Stimulated activated CD4-positive, alpha-beta T cell treated with anti-CD3 and anti-CD28 coated beads, Interleukin-4, amount 100 ng/mL, for 48 hours (primary cell): ENCODE measurements at places on chromosomes 5 and 9.

- DNase-seq: no peak
Measured at GRCh38 chr5:99795031-99795430, 740.1 kb upstream of the FAM174A start.

GRCh38 chr9:97904725-97905124 is 17.6 kb downstream of the TRMO start:
- peak; percentile 21 for DNase-seq

DNA sequence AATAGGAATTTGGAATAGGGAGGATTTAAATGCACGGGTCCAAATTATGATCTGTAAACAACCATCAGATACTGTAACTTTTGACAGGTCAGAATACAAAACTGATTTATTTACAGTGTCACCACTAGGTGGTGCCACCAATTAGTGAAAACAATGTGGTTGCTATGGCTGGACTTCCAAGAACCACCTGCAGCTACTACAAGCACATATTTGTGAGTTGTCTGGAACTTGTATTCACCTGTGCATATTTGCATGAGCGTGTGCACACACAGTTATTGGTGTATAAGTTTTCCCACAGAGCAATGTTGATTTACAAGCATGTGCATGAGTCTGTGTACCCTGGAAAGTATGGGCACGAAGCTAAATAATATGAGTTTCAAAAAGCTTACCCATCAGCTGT is 3.0 kb upstream of the HRCT1 start:
- no peak for DNase-seq

GRCh38 chr5:138632900-138633489 is 57.8 kb upstream of the HSPA9 start:
- peak; percentile 23 for DNase-seq

DNA sequence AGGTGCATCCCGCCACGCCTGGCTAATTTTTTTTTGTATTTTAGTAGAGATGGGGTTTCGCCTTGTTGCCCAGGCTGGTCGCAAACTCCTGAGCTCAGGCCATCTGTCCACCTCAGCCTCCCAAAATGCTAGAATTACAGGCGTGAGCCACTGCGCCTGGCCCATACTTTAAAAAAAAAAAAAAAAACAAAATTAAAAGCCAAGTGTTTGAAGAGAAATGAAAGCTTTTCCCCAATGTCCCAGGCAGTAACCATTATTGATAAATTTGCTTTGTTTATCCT is 9.5 kb downstream of the PRRC2B start:
- DNase-seq: no peak

GRCh38 chr9:12851341-12852090 is 76.7 kb downstream of the LURAP1L start:
- no peak for DNase-seq

- DNase-seq: no peak
Measured at GRCh38 chr9:119522381-119522780, 153.1 kb upstream of the BRINP1 start.

- DNase-seq: no peak
Measured at GRCh38 chr5:180070756-180071530, 616 bp downstream of the RNF130 start.

DNA sequence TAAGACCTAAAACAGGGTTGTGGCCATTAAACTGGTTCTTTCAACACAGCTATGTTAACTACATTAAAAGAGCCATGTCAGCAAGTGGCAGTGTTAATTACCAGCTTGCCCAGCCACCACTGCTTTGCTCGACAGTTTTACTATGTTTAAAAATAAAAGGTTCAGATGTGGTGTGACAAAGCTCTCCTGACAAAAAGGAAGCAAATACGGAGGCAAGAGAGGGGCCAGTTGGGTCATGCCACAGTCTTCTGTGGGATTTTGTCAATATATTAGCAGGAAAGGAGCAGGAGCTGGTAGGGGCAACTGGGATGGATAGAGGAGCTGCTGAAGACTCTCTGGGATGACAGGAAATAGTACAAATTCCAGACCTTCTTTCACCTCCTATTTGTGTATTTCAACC is 113.5 kb upstream of the PCA3 start:
- DNase-seq: no peak

DNA sequence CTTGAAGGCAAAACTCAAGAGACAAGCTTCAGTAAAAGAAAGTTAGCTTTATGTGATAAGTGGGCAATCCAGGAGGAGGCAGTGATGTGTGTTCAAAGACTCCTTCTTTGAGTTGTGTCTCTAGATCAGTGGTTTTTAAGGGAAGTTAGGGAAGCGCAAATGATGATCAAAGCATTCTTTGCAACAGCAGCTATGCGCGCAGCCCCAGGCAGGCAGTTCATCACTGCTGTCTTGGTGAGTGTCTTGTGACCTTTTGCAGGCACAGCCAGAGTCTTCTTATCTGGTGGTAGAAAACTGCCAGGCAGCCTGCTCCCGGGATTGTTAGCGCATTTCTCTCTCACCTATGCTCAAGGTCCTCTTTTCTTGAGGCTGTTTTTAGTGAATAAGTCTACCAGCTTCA is 40.3 kb upstream of the CLK4 start:
- DNase-seq: no peak

DNA sequence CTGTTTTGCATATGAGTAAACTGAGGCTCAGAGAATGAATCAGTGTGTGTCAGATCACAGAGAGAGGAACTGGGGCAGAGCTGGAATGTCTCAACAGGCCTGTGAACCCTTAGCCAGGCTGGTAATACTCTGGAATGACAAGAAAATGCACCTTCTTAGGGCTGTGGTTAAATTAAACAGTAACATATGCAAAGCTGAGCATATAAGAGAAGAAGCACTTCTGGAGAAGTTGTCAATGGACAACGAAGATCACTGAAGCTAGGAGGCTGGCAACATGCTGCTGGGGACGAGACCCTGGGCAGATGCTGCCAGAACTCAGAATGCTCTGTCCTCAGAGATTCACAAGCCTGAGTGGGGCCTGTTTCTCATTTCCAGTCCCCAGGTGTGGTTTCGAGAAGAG is 64.6 kb upstream of the EPB41L4B start:
- no peak for DNase-seq

- no peak for DNase-seq
Measured at GRCh38 chr5:185095-186070, 5.9 kb upstream of the LRRC14B start.

- DNase-seq: no peak
Measured at GRCh38 chr5:140590861-140591260, 26.2 kb downstream of the SLC35A4 start.

DNA sequence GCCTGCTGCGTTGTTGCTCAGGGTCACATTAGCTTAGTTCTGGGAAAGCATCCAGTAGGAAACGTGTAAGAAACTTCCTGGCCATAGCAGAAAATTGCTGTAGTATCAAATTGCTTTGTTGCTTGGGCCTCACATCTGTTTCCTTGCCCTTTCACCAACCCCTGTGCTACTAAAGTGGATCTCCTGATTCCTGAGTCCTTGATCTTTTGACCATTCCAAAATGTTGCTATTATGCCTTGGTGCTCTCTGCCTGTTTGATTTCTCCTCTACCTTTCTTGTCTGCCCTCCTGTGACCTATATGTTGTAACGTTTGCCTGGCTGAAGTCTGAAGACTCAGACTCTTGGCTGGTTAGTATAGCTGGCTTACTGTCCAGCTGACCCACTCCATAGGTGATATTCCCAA is 350.5 kb downstream of the ADGRV1 start:
- DNase-seq: no peak

GRCh38 chr9:120636194-120636957 is 56.4 kb upstream of the CDK5RAP2 start:
- no peak for DNase-seq

DNA sequence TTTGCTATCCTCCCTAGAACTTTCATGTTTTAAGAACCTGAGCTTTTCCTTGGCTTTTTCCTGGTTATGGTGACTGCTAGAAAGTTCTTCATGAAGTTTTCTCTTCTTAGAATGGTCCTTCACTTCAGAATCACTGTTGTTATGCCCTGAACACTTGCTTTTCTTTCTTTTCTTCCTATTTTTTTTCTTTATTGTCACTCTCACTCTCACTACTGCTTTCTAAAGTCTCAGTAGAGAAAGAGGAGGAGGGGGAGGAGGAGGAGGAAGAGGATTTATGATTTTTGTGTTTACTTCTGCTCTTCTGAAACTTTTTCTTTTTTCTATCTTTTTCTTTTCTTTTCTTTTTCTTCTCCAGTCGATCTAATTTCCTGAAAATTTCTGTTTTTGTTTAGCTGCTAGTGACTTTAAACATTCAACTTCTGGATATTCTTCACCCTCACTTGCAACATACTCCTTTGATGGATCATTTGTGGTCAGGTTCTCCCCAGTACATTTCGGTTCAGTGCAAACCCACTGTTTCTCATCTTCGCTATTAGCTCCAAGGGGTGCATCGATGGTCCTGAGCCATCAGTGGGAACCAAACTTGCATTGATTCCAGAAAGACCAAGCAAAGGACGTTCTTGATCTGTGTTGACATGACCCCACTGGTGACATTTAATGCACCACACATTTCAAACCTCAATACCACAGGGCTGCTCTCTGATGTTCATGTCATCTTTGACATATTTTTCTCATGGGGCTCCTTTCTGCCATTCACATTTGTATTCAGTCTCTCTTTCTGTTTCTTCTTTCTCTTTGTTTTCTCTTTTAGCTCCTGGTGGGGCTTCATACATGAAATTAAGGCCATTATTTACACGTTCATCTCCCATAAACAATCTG is 81.6 kb upstream of the HAND1 start:
- DNase-seq: no peak

GRCh38 chr5:57499262-57500050 is 16.8 kb upstream of the ACTBL2 start:
- DNase-seq: peak; percentile 1

DNA sequence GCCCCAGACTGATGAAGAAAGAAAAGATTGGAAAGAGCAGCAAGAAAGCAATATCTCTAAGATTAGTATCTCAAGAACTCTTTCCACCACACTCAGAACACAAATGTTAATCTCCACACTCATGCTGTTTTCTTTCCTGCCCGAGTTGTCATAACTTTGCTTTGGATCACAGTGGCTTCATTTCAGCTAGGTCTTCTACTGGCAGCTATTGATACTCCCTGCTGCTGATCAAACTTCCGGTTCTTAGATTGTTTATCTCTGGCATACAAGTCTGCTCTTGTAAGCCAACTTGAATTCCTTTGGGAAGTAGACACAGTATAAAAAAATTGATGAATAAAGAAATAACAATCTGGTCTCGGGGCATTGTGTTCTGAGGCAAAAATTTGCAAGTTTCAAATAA is 77.7 kb upstream of the SPEF2 start:
- no peak for DNase-seq

DNA sequence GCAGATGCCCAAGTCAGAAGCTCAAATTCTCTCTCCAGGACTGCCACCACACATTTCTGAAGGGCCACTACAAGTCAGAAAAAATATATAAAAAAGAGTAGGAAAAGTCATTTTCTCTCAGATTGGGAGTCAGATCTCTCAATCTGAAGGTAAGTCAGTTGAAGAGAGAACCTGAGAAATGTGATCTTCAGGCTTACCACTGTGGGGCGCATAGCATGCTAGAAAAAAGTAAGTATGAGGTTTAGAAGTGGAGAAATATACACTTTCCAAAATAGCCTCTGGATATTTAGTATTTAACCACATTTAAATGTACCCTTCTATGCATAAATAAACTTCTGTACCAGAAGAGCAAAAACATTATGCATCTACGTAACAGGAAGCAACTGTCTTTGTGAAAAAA is 800.7 kb upstream of the CTNND2 start:
- no peak for DNase-seq

DNA sequence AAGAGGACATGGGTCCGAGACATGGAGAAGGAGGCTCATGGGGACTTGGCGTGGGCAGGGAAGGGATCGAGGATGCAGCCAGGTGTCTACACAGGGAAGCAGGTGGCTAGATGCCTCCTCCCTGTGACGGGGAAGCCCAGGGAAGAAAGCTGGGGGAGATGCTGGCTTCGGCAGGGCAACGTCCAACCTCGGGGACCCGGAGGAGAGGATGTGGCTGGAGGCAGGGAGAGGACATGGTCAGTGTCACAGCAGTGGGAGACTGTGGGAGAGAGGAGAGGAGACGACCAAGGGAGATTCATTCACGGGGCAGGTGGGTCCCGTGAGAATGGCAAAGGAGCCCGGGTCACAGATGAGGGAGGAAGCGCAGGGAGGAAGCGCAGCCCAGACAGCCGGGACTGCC is 73.2 kb upstream of the PHYKPL start:
- DNase-seq: no peak

DNA sequence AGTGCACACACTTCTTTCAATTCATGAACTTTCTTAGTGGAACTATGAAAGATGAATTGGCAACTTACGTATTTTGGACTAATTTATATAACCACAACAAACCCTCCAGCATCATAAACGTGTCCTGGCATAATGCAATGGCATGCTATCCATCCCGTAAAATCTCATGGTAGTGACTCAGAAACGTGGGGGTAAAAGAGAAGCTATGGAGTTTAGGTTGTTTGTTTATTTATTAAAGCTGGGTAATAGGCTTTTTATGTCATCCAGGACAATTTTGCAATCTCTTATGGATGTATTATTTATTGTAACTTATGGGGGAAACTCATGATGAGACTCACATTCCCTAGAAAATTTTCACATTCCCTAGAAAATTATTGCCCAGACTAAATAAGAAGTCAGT is 106.3 kb downstream of the GDA start:
- DNase-seq: no peak

DNA sequence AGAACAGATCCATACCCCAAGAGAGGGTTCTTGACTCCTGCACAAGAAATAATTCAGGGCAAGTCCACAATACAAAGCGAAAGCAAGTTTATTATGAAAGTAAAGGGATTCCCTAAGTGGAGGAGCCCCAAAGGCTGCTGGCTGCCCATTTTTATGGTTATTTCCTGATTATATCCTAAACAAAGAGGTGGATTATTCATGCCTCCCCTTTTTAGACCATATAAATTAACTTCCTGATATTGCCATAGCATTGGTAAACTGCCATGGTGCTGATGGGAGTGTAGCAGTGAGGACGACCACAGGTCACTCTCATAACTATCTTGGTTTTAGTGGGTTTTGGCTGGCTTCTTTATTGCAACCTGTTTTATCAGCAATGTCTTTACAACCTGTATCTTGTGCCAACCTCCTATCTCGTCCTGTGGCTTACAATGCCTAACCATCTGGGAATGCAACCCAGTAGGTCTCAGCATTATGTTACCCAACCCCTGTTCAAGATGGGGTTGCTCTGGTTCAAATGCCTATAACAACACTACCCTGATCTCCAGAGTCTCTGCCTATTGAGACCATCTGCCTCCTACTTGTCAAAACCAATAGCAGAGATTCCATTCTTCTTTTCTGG is 154.4 kb upstream of the GRAMD2B start:
- DNase-seq: no peak

- peak; percentile 55 for DNase-seq
Measured at GRCh38 chr9:2053883-2054845, 39.0 kb downstream of the SMARCA2 start.

- no peak for DNase-seq
Measured at GRCh38 chr5:116507051-116507537, 67.5 kb downstream of the SEMA6A start.

DNA sequence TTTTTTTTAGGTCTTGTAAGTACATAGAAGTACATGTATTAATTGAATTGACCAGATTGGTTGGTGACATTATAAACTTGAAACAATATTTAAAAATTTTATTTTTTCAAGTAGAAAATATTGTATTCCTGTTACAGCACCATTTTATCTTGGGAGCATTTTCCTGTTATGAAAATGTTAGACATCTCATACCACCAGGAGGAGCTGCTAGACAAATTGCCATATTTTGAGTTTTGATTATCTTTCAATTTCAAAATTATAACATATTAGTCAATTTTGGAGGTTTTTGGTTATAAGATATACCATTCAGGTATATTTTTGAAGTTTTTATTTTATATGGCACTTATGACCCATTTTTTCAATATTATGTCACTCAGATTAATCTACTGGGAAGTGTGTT is 84.4 kb downstream of the CNTLN start:
- DNase-seq: no peak
